EH (cell line): ENCODE measurements at places on chromosomes 1 and 21.

DNA sequence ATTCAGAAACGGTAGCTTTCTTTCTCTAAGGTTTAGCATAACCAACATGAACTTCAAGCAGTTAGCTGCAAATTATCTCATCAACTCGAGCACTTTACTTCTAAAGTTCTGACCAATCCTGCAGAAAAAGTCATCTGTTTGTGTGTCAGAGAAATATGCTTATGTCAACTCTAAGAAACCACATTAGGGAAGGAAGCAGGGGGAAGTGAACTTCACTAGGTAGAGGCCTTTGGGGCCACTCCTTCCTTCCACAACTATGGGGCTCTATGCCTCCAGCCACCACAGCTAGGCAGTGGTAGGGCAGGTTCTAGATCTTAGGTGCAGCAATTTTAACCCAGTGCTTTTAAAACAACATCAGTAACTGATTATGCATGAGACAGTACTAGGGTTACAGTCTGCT is 375.9 kb downstream of the DSCAM start:
- DNase-seq, result peak; percentile 9

DNA sequence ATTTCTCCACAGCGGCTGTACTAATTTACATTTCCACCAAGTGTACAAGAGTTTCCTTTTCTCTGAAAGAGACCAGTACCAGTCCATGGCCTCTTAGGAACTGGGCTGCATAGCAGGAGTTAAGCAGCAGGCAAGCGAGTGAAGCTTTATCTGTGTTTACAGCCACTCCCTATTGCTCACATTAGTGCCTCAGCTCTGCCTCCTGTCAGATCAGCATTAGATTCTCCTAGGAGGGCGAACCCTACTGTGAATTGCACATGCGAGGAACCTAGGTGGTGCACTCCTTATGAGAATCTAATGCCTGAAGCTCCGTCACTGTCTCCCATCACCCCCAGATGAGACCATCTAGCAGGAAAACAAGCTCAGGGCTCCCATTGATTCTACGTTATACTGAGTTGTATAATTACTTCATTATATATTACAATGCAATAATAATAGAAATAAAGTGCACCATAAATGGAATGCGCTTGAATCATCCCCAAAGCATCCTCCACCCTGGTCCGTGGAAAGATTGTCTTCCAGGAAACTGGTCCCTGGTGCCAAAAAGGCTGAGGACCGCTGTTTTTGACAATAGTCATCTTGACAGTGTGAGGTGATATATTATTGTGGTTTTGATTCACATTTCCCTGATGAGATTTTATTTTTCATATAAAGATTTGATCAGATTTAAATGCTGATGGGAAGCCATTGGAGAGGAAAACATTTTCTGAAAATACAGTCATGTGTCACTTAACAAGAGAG is 45.5 kb upstream of the MRPS6 start:
- peak; percentile 78 for DNase-seq

GRCh38 chr1:184992271-184992670 is 18.0 kb upstream of the NIBAN1 start:
- DNase-seq, result no peak

- DNase-seq, result no peak
Measured at GRCh38 chr1:21736011-21736410, 46.9 kb downstream of the USP48 start.

GRCh38 chr1:107195476-107195875 is 54.6 kb downstream of the NTNG1 start:
- DNase-seq, result no peak

GRCh38 chr1:42181687-42182086 is 17.1 kb upstream of the GUCA2A start:
- DNase-seq, result no peak

DNA sequence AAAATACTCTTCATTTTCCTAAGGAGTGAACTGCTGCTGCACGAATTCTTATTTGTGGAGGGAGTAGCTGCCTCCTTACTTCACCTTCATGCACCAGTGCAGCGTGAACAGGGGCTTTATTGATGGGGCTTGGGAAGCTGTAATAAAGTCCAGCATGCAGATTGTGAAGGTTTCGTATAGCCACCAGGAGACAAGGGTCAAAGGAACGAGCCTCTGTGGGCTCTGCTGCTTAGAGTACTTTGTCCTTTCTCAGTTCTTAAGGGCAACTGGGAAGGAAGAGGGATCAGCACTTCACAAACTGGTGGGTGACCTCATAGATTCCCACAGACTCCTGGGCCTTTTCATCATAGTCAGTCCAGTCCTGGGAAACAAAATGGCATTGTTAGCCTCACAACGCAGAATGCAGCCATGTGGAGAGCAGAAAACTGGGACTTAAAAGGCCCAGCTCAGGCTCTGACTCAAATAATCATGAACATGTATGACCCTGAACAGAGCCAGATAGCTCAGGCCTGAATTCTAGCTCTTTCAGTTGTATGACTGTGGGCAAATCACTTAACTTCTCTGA is 6.0 kb downstream of the CZIB start:
- DNase-seq, result no peak

- DNase-seq, result peak; percentile 58
Measured at GRCh38 chr1:9455487-9456234, 83.6 kb upstream of the SLC25A33 start.

DNA sequence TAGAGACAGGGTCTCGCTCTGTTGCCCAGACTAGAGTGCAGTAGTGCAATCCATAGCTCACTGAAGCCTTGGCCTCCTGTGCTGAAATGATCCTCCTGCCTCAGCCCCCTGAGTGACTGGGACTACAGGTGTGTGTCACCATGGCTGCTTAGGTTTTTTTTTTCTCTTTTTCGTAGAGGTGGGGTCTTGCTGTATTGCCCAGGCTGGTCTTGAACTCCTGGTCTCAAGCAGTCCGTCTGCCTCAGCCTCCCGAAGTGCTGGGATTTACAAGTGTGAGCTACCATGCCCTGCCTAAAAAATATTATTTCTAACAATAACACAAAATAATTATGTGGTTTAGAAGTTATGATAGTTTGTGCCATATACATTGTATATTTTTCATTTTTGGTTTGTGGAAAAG is 9.9 kb downstream of the CAMTA1 start:
- DNase-seq, result no peak

DNA sequence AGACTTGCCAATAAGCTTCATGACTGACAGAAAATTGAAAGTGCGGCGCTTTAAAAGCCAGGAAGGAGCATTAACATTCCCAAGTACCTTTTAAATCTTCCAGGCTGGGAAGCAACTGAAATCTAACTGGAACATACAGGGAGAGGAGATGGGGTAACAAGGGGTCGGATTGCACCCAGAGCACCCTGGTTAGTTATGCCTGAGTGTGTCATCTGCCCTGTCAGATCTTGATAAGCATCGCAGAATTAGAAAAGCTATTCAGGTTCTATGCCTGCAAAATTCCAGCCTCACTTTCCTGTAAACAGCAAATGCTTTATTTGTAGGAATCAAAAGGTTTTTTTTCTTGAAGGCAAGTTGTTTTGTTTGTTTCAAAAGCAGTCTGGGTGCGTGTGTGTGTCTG is 58.5 kb downstream of the SERBP1 start:
- DNase-seq, result peak; percentile 45

DNA sequence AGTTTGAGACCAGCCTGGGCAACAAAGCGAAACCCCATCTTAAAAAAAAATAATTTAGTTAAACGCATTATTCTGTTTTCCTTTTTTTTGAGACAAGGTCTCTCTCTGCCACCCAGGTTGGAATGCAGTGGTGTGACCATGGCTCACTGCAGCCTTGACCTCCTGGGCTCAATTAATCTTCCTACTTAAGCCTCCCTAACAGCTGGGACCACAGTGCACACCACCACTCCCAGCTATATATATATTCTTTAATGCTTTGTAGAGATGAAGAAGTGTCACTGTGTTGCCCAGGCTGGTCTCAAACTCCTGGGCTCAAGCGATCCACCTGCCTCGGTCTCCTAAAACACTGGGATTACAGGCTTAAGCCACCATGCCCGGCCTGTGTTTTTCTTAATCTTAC is 7.7 kb upstream of the KLF17 start:
- DNase-seq, result no peak

DNA sequence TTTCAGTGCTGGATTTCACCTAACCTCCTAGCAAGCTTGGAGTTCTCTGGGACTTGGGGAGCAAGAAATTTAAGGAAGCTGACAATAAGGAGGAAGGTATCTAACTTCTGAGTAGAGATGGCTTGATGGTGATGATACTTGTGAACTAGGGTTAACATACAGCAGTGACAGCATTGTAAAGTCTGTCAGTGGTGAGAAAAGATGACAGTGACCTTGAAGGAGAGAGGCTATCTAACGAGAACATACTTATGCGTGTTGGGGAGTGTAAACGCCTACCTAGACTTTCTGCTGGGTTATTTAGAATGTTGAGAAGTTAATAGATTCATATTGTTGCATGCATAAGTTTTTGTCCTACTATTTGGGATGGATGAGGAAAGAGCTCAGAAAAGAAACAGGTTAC is 16.3 kb downstream of the POU2F1 start:
- no peak for DNase-seq

GRCh38 chr1:150366416-150367296 is 2.7 kb downstream of the RPRD2 start:
- peak; percentile 33 for DNase-seq

DNA sequence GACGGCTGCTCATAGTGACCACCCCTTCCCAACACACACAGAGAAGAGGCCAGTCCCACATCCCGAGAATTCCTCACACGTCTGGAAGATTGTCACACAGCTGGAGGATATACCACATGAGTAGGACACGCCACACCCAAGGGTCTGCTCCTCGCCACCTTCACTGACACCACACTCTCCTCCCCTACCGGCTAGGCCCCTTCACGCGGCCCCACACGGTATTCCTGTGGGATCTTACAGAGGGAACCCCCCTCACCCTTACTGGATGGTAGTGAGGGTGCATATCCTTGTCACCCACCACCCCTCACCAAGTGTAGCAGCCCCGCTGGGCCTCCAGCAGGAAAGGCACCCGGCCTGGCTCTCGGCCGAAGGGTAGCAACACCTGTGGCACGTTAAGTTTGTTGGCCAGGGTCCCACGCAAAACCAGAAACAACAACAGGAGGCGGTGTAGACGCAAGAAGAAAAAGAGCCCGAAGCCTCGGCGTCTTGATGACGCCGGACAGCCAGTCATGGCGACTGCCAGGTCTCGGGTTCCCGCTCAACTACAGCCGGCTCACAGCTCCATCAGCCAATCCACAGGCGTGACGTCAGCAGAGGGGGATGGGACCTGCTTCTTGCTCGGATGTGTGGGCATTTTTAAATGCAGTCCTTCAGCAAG is at the start of gene NUP210L:
Gene NUP210L, minus strand, starts transcription at position 540 of the 658 bp plus-strand sequence.
- peak; percentile 42 for DNase-seq

- peak; percentile 96 for DNase-seq
Measured at GRCh38 chr1:165896277-165896676, 68.9 kb downstream of the UCK2 start.

- no peak for DNase-seq
Measured at GRCh38 chr1:75170981-75171380, 36.8 kb downstream of the LHX8 start.

- peak; percentile 49 for DNase-seq
Measured at GRCh38 chr1:223683586-223684487, 18.3 kb upstream of the CAPN8 start.

- peak; percentile 65 for DNase-seq
Measured at GRCh38 chr21:26834181-26834905, 10.9 kb downstream of the ADAMTS1 start.

GRCh38 chr1:205938682-205939081 is 4.6 kb downstream of the SLC26A9 start:
- no peak for DNase-seq

- no peak for DNase-seq
Measured at GRCh38 chr21:31445137-31445536, 101.1 kb upstream of the TIAM1 start.

DNA sequence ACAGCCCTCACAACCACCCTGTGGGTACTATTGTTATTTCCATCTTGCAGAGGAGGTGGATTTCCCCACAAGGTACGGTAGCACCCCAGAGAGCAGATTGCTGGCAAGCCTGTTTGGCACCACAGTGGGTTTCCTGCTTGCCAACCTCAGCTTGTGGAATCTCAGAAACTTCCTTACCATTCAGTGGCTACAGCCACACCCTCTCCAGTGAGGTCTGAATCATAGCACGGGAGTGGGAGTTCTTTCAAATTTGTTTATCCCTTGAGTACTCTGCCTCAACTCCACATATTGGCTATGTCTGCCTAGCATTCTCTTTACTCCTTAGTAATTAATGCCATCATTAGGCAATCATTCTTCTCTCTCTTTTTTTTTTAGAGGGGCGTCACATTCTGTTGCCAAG is 162.1 kb downstream of the PTPRU start:
- DNase-seq, result no peak

- DNase-seq, result no peak
Measured at GRCh38 chr1:228283043-228283371, 75.2 kb downstream of the OBSCN start.

DNA sequence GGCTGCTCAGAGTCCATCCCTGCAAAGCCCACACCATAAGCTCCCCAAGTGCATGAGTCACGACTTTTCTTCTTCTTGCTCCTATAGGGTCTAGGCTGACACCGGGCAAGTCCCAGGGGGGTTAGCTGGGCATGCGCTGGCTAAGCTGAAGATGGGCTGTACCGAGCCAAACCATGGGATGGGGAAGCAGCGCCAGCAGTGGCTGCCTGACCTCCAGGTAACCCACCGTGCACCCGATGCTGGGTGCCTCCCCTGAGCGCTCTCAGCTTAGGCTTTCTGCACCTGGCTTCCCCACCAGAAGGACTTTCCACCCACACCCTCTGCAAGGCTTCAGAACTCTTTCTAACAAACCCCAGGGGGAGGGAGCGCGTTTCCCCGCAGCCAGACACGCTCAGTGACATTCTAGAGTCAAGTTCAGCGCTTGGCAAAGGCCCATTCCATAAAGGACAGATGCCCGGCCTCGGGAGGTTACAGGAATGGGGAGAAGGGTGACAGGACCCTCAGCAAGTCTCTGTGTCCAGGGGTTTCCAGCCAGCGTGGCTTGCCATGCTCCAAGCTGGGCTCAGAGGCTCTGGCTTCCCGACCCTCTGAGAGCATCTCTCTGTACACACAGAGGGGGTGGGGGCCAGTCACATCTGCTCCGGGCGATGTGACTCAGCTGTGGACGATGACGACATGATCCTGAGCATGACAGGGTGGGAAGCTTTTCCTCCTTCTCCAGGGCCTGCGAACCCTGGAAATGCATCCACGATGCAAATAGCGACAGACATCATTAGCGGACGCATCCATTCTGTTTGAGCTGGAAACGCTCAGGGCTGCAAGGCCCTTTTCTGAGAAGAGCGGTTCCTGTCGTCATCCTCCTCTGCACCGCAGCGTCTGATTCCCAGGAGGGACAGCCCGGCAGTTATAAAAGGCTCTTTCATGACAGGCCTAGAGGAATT is 107.8 kb downstream of the SIK1 start:
- peak; percentile 86 for DNase-seq
